Anterior cingulate cortex (tissue), 58 donors: ENCODE measurements at places on chromosomes 16 and 17.

- DNase-seq, result no peak
Measured at GRCh38 chr16:87602821-87603683, 744 bp downstream of the JPH3 start.

DNA sequence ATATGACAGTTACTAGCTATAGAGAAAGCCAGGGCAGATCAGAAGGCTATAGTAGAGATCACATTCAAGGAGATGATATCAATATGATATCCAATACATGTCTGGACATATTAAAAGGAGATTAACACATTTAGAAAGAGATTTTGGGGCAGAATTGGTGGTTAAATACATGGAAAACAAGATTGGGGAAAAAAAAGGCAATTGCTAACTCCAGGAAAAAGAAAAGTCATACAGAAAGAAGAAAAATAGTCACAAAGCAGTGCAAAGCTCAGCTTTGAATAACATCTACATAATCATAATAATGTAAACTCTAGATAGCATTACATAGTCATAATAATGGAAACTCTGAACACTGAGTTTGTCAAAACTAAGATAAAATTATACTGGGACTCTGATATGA is 40.6 kb downstream of the MYH11 start:
- no peak for DNase-seq

DNA sequence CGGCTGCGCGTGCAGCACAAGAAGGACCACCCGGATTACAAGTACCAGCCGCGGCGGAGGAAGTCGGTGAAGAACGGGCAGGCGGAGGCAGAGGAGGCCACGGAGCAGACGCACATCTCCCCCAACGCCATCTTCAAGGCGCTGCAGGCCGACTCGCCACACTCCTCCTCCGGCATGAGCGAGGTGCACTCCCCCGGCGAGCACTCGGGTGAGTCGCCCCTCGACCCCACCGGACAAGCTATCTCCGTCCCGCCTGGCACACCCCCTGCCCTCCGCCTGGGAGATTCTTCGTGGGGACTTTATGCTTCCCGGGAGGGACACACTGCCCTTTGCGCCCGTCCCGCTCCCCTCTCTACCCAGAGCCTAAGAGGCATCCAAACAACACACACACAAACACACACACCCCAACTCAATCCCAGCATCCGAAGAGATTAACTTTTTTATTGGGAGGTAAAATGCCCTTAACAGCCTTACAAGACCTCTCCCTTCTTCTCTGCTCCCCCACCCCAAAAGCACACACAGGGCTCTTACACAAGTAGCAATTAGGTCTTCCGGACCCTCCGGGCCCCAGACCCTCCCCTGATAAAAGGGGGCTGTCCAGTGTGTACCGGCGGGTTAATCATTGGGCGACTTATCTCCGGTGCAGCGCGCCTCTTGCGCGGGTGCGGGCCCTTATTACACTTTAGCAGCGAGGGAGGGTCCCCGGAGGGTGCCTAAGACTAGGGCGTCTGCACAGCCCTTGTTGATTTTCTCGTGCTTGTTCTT is 2.1 kb downstream of the SOX9 start:
- DNase-seq, result no peak

DNA sequence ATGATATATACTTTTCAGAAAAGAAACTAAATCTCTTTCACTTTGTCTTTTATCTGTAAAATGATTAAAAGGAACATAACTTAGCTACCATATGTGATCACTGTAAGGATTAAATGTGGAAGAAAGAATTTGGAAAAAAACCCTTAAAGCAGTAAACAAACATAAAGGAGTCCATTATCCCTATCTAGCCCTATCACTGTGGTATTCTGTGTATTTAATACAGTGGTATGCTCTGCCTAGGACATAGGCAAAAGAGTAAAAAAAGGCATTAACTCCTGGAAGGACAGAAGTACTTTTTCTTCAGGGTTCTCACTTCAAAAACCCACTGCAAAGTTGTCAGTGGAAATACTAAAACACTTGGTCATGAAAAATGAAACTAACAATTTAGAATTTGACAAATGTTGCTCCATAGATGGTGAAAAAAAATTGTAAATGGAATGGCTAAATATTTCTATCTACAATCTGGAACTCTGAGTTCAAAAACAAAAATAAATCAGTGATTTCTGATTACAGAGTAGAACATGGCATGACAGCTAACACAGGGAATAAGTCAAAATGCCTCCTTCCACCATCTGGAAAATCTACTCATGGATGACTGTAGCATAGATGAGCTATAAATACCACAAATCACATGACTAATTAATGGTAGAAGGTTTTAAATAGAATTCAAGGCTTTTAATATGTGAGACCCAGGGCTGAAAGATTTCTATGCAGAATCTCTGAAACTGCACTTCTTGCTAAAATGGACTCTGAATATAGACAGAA is 140.1 kb downstream of the ITFG1 start:
- DNase-seq, result no peak

DNA sequence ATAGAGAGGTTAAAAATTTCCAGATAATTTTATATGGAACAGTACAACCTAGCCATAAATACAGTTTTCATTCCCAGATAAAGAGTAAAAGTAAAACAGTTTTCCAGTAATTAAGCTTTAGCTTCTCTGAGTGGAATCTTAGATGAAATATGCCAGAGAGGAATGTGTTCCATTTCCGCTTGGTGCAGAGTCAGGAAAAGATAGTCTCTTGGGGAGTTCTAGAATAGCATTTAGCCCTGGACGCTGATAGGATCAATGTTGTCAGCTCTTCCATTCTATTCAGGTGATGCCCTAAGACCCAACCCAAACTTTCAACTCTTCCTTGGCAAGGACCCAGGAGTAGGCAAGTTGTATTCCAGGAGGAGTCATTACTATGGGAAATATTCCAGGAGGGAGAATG is 30.9 kb upstream of the ABCA3 start:
- no peak for DNase-seq

DNA sequence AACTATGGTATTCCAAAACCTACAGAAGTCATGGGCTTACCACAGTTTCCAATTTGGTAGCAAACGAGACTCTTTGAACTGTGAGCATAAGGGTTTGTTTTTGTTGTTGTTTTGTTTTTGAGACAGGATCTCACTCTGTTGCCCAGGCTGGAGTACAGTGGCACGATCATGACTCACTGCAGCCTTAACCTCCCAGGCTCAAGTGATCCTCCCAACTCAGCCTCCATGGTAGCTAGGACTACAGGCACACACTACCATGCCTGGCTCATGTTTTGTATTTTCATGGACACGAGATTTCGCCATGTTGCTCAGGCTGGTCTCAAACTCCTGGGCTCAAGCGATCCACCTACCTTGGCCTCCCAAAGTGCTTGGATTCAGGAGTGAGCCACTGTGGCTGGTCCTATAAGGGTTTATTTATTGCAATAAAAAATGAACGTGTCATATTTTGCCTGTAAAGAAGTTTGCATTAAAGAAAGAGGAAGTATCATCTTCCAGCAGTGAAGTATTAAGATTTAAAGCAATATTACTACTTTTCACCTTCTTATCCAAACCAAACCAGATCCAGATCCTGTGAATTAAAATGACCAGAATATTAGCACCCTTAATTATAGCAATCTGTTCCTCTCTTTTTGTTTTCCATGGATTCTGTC is 37.2 kb downstream of the KCNJ2 start:
- no peak for DNase-seq

DNA sequence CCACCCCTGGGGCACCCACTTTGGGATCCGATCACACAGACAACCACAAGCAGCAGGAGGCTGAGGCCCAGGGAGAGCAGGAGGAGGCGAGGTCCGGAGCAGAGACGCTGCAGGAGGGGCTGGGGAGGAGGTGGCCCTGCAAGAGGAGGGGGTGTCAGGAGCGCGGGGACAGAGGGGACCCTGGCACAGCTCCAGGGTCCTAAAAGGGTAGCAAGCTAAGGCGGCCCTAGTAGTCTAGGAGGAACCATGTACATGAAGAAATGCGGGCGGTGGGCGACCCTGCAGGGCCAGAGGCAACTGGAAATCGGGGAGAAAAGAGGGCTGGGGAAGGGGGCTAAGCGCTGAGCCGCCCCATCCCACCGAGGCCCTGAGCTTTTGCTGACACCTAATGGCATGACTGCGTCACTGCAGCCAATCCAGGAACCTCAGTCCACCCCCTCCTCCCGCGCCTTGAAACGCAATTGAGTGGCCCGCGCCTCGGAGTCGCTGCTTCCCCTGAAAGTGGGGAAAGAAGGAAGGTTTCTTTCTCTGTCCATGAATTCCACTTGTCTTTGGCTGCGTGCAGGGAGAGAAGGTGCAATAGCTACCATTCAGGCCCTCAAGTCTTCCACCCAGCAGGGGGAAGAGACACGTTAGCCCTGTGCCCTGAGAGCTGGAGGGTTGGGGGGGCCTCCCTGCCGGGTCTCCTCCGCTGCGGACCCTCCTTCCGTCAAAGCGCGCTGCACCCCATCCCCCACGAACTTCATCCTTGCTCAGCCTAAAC is 1.8 kb downstream of the ASGR1 start:
- peak; percentile 71 for DNase-seq

GRCh38 chr16:53829186-53829747 is 125.3 kb downstream of the FTO start:
- no peak for DNase-seq

GRCh38 chr17:3794557-3795389 is 6.2 kb downstream of the ITGAE start:
- DNase-seq, result no peak

- no peak for DNase-seq
Measured at GRCh38 chr16:4327386-4328045, 11.6 kb downstream of the GLIS2 start.

- DNase-seq, result no peak
Measured at GRCh38 chr17:61756561-61756960, 106.8 kb downstream of the BRIP1 start.

DNA sequence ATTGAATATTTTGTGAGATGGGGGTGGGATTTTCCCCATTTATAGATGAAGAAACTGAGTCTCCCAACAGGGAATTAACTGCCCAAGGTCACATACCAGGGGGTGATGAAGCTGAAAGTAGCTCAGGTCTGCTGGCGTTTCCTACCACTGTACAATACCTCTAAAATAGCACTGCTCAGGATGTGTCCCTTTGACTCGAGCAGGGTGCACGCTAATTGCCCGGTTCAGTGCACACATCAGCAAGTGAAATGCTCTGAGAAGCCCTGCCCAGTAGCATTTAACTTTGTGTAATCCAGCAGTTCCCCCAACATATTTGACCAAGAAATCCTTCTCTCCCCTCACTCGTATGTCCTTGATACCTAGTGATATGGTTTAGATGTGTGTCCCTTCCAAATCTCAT is 50.1 kb upstream of the DDX52 start:
- DNase-seq, result no peak
